ENCODE measurements at places on chromosomes 6 and 20.

DNA sequence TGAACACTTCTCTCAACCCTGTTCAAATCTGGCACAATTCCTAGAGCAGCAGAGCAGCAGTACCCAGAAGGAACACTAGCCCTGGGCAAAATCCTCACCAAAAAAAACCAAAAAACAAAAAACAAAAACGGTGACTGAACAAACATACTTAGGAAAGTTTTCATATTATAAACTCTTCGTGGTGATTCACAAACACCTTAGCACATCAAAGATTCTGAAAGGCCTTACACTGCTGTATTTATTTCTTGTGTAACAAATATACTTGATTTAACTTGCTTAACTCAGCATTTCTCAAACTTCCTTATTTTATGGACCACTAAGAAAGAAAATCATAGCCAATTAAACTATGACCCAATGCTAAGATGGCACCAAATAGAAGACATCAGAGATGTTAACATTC lies 57.8 kb upstream of the RREB1 start:
- no peak for DNase-seq

- peak; percentile 37 for DNase-seq
These were observed 11.5 kb downstream of the PRDM1 start for GRCh38 chr6:106097411-106098231.

DNA sequence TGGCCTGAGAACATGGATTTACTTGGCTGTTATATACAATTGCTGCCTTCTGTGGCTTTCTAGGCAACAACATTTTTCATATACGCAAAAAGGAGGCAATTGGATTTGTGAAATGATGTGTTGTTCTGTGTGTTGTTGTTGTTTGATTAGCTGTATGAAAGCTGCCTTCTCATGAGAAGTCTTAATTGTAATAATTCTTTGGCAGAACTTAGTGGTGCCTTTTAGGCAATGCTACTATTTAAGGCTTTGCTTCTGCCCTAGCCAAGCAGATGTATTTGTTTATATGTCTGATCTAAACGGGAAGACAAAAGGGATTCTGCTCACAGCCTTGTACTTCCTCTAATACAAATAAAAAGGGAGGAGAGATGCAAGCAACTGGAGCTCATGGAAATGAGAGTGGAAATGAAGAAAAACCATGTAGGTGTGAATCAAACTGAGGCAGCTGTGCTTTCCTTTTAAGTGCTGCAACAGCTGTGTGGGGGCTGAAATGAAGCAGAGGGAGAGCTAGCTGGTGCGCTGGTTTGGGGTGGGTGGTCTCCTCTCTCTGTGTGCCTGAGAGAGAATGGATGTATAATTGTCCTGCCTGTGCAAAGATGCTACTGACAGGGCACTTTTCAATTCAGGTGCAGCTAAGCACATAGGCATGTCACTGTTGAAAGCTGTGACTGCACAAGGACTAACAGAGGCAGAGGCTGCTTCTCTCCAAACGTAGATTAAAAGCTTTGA lies 386.9 kb upstream of the MAN1A1 start:
- peak; percentile 26 for DNase-seq

- no peak for DNase-seq
These were observed 344.0 kb downstream of the PLCB1 start for GRCh38 chr20:8476021-8476420.

- no peak for DNase-seq
These were observed 38.3 kb upstream of the CD2AP start for GRCh38 chr6:47439348-47439668.

Measured in putamen (tissue), 1 donor.